ENCODE measurements at places on chromosomes 2 and 18.

DNA sequence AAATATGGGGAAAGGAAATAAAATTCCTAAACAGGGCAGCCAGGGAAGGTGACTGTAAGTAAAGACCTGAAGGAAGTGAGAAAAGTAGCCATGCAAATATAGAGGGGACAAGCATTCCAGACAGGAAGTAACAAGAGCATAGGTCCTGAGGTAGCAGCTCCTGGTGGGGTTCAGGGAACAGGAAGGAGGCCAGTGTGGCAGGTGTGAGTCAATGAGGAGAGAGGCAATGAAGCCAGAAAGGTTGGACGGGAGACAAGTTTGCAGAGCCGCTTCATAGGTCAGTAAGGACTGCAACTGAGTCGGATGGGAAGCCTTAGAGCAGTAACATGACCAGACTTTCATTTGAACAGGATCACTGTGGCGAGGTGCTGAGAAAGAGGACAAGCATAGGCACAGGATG is 150.9 kb downstream of the METTL4 start:
- DNase-seq = no peak

GRCh38 chr2:65727381-65727780 is 295.0 kb upstream of the SPRED2 start:
- DNase-seq = no peak

DNA sequence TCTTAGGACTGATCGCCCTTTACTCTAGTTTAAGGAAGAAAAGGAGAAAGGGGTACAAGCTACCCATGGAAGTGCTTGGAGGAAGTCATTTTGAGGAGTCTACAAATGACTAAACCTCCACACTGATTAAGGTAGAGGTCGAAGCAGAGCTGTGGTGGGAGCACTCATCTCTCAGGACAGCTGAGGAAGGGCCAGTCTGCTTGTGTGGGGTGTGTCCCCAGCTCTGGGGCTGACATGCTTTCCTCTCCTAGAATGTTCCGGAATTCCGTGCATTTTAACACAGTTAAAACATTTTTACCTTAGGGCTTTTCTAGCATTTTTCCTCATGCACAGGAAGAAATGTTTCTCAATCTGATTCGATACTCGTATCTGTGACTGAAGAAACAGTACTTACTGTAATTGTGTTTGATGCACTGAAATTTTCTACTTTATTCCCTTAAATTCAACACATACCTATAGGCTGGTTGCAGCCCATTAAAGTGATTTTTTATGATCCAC is 135.1 kb downstream of the NCK2 start:
- no peak for DNase-seq

GRCh38 chr2:146131048-146131447 is 1611.1 kb upstream of the ZEB2 start:
- no peak for DNase-seq

DNA sequence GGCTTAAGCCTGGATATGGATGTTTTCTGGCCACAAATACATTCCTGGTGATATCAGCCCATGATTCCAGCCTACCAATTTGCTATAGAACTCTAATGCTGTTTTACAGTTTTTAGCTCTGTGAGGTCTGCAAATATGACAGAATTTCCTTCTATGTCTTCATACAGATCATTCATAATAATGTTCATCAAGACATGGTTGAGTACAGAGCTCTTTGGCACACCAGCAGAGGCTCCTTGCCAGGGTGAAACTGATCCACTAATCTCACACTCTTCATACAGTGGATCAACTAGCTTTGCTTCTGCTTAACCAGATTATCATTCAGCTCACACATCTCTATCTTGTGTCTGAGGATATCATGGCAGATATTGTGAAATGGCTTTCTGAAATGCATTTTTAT is 672.1 kb downstream of the STK39 start:
- DNase-seq = no peak

DNA sequence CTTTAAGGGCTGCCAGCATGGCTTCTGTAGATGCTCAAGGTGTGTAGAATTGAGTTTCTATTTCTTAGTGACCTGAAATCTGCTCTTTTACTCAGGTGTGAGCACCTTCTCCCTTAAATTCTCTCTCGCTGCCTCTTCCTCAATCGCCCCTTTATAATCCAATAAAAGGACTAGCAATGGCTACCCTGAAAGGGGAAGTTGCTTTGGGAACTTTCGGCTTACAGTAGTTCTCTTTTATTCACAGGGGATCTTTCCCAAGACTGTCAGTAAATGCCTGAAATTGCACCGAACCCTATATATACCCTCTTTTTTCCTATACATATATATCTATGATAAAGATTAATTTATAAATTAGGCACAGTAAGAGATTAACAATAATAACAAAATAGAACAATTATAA is 121.8 kb downstream of the ACTR3 start:
- no peak for DNase-seq

DNA sequence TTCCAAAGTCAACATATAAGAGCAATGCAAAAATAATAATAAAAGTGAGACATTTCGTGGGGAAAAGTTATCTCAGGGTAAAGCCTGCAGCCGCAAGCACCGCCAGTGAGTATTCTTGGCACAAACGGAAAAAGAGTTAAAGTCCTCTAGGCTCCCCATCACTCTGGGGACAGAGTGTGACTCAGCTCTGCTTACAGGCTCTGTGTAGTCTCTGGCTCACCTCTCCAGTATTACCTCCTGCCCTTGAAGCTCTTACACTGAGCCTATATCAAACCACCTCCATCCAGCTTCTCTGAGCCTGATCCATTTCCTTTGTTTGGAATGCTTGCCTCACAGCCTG is 55.5 kb downstream of the MTHFD2 start:
- DNase-seq = no peak

- no peak for DNase-seq
Measured at GRCh38 chr2:228239207-228239906, 57.9 kb upstream of the SPHKAP start.

GRCh38 chr2:42376758-42377157 is 15.7 kb upstream of the COX7A2L start:
- DNase-seq = no peak

GRCh38 chr2:175012516-175012915 is 7.3 kb upstream of the CHN1 start:
- DNase-seq = no peak

- DNase-seq = peak; percentile 94
Measured at GRCh38 chr18:22223254-22223964, 54.0 kb downstream of the GATA6 start.
